Stimulated activated CD4-positive, alpha-beta T cell treated with anti-CD3 and anti-CD28 coated beads, Interleukin-1b, Interleukin-23, amount 100 ng/mL, for 48 hours (primary cell): ENCODE measurements at places on chromosomes 5 and 9.

- no peak for DNase-seq
Observed at GRCh38 chr5:52947851-52948250, 41.3 kb upstream of the ITGA2 start.

GRCh38 chr5:456351-457194 lies 13.6 kb downstream of the EXOC3 start:
- DNase-seq = no peak

- DNase-seq = no peak
Observed at GRCh38 chr5:36642089-36642488, 35.7 kb downstream of the SLC1A3 start.

GRCh38 chr9:98600631-98601030 lies 108.1 kb downstream of the GABBR2 start:
- no peak for DNase-seq

- DNase-seq = no peak
Observed at GRCh38 chr5:55427157-55427556, 107.6 kb downstream of the PLPP1 start.

DNA sequence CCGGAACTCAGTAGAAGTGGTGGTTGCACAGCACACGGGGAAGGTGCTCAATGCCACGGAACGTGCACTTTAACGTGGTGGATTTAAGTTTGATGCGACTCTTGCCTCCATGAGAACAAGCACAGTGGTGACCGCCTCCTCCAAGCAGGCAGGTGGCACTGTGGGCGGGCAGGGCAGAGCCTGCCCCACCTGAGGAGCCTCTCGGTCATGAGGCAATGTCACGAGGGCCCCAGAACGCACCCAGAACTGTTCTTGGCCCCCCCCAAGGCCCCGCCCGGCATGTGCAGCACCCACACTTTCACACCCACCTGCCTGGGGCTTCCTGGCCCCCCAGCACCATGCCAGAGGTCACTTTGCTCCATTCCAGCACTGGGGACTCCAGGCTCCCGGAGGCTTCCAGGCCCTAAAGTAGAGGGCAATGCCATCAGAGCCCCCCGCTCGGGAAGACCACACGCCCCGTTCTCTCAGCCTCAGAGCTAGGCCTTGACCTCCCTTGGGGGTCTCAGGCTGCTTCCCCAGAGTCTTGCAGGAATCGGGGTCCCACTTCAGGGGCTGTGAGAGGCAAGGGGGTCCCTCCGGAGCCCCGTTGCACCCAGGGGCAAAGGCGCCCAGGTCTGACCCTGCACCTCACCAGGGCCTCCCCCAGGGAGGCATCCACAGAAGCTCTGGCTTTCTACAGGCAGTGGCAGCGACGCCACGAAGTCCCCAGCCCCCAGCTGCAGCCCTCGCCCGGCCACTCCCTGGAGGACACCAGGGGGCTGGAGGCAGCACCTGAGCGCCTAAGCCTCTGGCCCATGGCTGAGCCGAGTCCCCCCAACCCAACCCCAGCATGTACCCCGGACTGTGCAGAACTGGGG lies 14.0 kb downstream of the CCDC187 start:
- no peak for DNase-seq

- DNase-seq = no peak
Observed at GRCh38 chr5:174247301-174247700, 201.8 kb downstream of the NSG2 start.

GRCh38 chr5:128905568-128906110 lies 59.6 kb upstream of the SLC27A6 start:
- DNase-seq = peak; percentile 3

DNA sequence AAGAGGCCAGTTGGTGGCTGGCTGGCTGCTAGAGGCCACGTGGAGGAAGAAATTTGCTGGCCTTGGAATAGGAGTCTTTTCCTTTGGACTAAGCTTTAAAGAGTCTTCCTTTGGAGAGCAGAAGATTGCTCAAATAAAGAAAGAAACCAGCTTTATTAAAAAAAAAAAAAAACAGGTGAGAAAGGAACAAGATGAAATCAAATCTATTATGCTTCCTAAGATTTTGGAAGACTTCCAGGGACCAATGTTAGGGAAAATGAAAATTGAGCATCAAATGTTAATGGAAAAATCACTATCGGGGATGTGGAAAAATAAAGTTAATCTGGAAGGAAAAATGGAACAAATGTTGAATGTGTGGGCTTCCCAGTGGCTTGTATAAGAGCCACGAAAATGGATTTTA lies 153.1 kb downstream of the TTC39B start:
- DNase-seq = no peak

- DNase-seq = no peak
Observed at GRCh38 chr5:138276402-138277054, 2.1 kb upstream of the GFRA3 start.

DNA sequence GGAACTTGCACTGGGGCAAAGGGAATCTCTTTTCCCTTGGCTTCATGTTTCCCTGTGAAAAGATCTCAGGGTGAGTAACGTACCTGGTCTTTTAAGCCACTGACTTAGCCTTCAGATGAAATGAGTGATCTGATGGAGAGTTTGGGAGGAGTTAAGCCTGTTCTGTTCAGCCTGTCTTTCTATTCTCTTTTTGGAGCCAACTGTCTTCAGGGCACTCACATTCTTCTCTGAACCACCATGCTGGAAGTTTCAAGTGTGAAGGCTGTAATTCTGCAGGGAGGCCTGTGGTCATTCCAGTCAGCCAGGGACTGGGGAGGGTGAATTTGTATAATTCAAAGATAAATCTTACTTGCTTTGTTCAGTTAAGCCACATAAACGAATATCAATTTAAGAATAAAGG lies 722.2 kb upstream of the SEMA6A start:
- DNase-seq = no peak

- no peak for DNase-seq
Observed at GRCh38 chr9:10548348-10548747, 64.5 kb downstream of the PTPRD start.

DNA sequence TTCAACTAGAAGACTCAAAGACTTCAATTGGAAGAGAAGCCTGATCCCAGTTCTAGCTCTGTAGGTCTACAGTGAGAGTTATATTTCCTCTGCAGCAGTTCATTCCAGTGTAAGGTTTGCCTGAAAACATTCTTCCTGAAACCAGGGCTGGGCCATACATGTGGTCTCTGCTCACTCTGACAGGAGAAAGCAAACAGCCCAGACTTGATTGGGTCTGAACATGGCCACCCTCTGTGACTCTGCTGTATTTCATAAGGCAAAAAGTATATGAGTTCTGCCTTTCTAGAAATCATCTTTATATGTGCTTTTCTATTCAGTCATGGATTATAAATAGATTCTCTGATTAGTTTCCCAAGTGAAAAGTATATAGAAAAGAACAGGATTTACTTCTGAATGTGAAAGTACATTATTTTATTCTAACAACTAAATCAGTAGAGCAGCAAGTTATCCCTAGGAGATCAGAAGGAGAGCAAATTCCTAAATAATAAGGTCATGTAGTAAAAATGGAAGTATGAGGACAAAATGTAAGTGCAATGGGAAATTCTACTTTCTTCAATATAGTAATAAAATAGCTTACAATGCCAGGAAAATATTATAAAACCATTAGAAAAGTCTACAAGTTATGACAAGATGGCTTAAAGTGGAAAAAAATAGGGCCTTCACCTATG lies 144.3 kb downstream of the EFNA5 start:
- no peak for DNase-seq

DNA sequence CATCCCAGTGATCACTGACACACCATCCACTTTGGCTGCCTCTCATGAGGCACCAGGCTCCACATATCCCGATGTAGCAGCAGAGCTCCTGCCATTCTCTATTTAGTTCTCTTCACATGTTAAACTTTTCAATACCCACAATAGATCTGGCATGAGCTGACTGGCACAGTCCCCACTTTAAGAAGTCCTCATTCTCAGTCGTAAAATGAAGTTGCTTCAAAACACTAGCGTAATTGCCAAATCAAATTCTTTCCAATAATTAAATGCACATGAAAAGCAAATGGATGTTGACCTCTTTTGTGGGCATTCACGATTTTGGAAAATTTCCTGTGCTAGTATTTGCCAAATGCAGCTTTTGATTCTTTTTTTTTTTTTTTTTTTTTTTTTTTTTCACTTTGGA lies 32.4 kb downstream of the HAPLN1 start:
- no peak for DNase-seq

DNA sequence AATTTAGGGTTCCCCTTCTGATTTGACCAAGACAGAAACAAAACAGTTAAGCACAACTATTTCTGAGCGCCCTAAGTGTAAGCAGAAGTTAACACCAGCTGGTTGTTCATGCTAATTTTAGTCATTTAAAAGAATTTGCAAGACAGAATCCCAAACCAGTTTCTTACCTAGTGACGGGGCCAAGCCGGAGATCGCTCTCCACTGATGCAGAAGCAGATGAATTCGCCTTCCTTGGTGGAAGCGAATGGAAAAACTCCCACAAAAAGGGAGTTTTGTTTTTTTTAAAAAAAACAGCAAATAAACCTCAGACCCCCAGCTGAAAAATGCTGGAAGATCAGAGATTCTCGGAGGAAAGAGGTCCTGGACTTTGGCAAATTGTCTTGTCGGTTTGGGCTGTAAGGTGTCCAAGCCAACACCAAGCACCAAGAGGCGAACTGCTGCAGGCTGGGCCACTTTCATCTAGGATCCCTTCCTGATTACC lies 47.4 kb upstream of the GLDC start:
- no peak for DNase-seq

- no peak for DNase-seq
Observed at GRCh38 chr5:112329419-112330090, 89.5 kb downstream of the EPB41L4A start.
